ENCODE measurements at places on chromosomes 7 and 10. TPM values are rescaled to one million over a fixed set of nuclear protein-coding genes. Genes with fewer than 3 reads are reported as not detected.

DNA sequence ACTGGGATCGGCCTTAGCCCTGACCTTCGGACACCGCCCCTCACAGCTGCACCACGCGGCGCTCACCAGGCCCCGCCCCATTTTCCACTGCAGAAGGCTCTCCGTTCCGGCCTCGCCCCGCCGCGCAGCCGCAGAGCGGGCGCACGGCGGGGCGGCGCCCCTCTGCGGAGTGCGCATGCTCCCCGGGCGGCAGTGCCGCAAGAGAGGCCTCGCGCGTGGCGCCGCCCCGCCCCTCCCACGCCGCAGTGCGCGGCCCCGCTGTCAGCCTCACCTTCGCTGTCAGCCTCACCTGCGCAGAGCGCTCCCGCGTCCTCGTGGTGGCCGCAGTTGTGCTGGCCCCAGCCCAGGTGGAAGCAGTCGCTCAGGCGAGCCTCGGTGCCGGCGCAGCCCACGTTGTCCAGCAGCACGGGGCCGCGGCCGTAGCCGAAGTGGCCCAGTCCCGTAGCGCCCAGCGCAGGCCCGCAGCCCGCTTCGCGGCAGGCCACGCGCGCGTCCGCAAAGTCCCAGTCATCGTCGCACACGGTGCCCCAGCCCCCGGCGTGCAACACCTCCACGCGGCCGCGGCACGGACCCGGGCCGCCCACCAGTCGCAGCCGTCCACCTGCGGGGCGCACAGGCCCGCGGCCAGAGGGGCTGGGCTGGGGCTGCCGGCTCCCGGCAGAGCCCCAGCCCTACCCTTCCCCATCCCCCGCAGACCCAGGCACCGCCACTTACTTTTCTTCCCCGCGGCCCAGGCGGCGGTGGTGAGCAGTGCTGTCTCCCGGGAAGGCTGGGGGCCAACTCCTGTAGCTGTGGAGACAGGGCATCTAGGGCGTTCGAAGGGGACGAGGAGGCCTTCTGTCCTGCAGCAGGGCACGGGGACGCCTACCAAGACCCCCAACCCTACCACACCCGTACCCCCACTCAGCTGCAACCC lies 16.1 kb downstream of the SSC4D start:
- H3K4me1 ChIP-seq: peaks cover 40% of the 10 kb centered on the region
- peak overlapping the region; percentile 67 for H3K27ac ChIP-seq
- H3K36me3 ChIP-seq: peaks cover 4% of the 10 kb centered on the region
- DNase-seq: peak; percentile 97
- H3K27me3 ChIP-seq: no peaks in the 10 kb centered on the region

Gene PANK1
- total RNA-seq: 35.2 TPM

DNA sequence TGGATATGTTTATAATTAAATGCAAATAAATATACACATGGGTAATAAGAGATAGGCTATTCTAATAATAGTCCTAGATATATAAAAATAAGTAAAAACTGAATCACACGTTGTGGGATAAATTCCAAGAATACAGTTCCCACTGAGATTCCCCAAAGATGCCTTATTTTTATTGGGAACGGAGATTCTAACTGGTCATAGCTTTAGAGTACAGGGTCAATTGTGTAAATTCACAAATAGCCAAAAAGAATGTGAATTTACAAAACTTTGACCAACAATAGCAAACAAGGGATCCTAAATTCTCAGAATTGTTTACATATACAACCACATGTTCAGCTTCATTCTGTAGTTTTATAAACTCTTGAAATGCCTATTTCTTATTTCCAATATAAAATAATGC lies 65.0 kb downstream of the VSTM4 start:
- no peaks in the 10 kb centered on the region for H3K4me1 ChIP-seq
- no peak overlapping the region for H3K4me3 ChIP-seq
- peaks cover 4% of the 10 kb centered on the region for H3K36me3 ChIP-seq
- no peak for DNase-seq
- H3K27ac ChIP-seq: no peak overlapping the region

DNA sequence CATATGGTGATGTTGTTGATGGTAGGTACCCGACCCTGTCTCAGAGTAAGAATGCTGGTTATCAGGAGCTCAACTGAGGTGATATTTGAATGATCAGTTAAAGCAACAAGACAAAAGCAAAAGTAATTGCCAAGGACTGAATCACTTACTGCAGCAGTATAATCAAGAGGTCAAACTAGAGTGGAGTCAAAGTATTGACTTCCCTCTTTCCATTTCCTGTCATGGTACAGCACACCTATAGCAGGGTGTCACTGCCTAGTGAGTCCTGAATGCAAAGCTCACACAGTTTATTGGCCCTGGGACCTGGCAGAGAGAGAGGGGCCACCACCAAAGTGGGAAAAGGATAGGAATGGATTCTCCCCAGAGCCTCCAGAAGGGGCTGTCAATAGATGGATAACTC lies 886.1 kb upstream of the SORCS1 start:
- no peak for DNase-seq
- H3K27ac ChIP-seq: no peak overlapping the region
- no peaks in the 10 kb centered on the region for H3K4me1 ChIP-seq
- H3K27me3 ChIP-seq: no peaks in the 10 kb centered on the region
- no peak overlapping the region for H3K4me3 ChIP-seq

Gene EIF5AL1
- total RNA-seq: 0.10 TPM

DNA sequence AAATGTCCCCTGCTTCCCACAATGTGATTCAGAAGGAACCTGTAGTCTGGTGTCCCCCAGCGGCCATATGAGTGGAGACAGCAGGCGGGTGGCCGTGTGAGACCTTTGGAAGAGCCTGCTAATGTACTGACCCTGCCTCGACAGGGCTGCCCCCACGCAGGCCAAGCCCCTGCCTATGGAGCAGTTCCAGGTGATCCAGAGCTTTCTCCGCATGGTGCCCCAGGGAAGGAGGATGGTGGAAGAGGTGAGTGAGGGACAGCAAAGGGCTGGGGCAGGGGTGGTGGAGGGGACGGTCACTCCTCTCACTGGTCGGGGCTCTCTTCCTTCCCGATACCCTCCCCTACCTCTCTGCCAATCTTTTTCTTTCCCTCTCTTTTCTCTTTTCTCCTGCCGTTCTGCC lies 55.7 kb downstream of the PALD1 start:
- no peaks in the 10 kb centered on the region for H3K27me3 ChIP-seq
- peaks cover 57% of the 10 kb centered on the region for H3K4me1 ChIP-seq
- peaks cover 60% of the 10 kb centered on the region for H3K36me3 ChIP-seq
- no peak overlapping the region for H3K4me3 ChIP-seq
- no peak overlapping the region for H3K27ac ChIP-seq

DNA sequence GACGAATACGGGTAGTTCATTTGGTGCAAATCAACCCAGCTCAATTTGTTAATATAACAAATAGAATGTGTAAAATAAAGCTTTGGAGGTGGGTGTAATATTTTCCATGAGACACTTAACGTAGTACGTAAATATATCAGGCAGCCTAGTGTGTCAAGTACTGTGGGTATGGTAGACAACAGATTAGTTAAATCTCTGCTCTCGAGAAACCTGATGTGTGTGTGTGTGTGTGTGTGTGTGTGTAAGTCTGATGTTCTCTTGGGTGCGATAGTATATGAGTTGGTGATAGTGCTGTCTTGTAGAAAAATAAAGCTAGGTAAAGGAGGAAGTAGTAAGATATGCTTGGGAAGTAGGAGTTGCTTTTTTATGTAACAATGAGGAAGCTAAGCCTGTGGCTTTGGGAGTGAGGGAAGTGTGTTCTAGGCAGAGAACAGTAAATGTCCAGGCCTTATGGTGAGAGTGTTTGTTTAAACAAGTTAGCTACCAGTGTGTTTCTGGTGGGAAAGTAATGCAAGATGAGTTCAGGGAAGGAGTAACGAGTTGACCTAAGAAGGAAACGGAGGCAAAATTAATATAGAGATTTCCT lies 26.1 kb downstream of the WAC start:
- no peak overlapping the region for H3K4me3 ChIP-seq
- DNase-seq: no peak
- H3K4me1 ChIP-seq: no peaks in the 10 kb centered on the region
- H3K27me3 ChIP-seq: no peaks in the 10 kb centered on the region
- H3K27ac ChIP-seq: no peak overlapping the region
- H3K36me3 ChIP-seq: peaks cover 6% of the 10 kb centered on the region

- peak overlapping the region; percentile 97 for H3K27ac ChIP-seq
- no peaks in the 10 kb centered on the region for H3K4me1 ChIP-seq
- H3K4me3 ChIP-seq: peak overlapping the region; percentile 95
- DNase-seq: peak; percentile 7
These were observed 678 bp upstream of the TMEM106B start for GRCh38 chr7:12210179-12211053.

Gene AKR1D1
- total RNA-seq: not detected

Gene SNX13
- 97.6 TPM for total RNA-seq

GRCh38 chr10:59910867-59911266 lies 4.5 kb upstream of the CCDC6 start:
- no peaks in the 10 kb centered on the region for H3K27me3 ChIP-seq
- no peak for DNase-seq
- H3K4me3 ChIP-seq: no peak overlapping the region
- no peak overlapping the region for H3K27ac ChIP-seq

Gene MMRN2
- total RNA-seq: 14.9 TPM

Gene HOXA11
- 2.2 TPM for total RNA-seq

Gene CALHM3
- not detected for total RNA-seq

GRCh38 chr7:104992306-104992705 lies 21.7 kb upstream of the KMT2E start:
- no peak overlapping the region for H3K4me3 ChIP-seq
- H3K4me1 ChIP-seq: peaks cover 3% of the 10 kb centered on the region
- no peak for DNase-seq
- H3K27me3 ChIP-seq: no peaks in the 10 kb centered on the region
- peaks cover 4% of the 10 kb centered on the region for H3K36me3 ChIP-seq

DNA sequence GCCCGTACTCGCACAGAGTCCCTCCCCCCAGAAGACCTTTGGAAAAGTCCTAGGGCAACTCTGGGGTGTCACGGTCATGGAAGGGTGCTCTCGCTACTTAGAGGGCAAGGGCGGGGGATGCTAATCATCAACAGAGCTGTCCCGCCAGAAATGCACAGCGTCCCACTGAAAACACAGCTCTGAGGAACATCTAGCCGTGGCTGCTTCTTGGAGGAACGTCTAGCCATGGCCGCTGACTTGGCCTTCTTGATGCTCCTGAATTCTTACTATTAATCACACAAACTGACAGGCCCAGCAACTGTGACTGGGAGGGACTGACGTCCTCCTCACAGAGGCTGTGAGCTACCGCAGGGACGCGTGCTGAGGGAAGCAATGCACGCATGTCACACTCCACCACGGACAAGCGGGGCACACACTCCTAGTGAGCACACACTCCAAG lies 1.7 kb downstream of the TUBGCP2 start:
- H3K27me3 ChIP-seq: no peaks in the 10 kb centered on the region
- H3K27ac ChIP-seq: no peak overlapping the region

GRCh38 chr10:126290232-126290631 lies 98.0 kb downstream of the ADAM12 start:
- no peak overlapping the region for H3K27ac ChIP-seq
- no peaks in the 10 kb centered on the region for H3K36me3 ChIP-seq
- H3K27me3 ChIP-seq: no peaks in the 10 kb centered on the region
- peaks cover 15% of the 10 kb centered on the region for H3K4me1 ChIP-seq

DNA sequence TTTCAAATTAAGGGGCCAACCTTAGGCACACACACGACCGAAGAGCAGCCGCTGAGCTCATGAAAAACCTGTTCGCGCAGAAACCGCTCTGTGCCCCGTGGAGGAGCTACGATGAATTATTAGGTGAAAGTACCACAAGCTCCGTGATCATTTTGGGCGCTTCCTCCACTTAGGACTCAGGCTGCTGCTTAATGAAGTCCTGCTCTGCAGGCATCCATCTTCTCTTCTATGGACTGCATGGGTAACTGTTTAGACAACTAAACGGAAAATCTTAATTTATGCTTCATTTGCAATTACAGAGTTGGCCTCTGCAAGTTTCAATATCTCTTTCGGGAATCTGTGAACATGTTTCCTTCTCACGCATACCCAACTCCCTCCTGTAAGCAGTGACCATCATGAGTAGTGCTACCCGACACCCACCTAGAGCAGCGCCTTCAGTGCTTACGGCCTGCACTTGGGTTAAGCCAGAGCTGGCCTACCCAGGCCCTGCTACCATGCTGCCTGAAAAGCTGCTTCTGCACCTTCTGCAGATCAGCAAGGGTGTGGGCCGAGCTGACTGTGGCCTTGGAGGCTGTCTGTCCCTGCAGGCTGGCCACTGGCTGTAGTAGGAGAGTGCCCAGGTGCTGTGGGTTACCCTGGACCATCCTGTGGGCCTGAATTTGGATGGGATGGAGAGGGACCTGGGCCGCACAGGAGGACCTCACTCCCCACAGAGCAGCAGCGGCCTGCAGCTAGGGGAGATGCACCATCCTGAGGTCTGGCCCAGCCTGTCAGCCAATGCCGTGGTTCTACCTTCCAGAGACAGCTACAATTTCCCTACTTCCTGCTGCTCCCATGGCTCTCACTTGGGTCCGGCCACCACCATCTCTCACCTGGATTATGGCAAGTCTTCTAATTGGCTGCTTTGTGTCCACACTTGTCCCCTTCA lies 36.0 kb downstream of the GNA12 start:
- H3K4me1 ChIP-seq: peaks cover 38% of the 10 kb centered on the region
- DNase-seq: no peak
- no peak overlapping the region for H3K27ac ChIP-seq
- H3K36me3 ChIP-seq: no peaks in the 10 kb centered on the region
- H3K4me3 ChIP-seq: no peak overlapping the region
- H3K27me3 ChIP-seq: no peaks in the 10 kb centered on the region

Gene TMEM213
- total RNA-seq: not detected

GRCh38 chr7:67463983-67464382 lies 467.4 kb downstream of the TYW1 start:
- no peak overlapping the region for H3K27ac ChIP-seq
- H3K4me1 ChIP-seq: peaks cover 11% of the 10 kb centered on the region
- no peak overlapping the region for H3K4me3 ChIP-seq
- H3K27me3 ChIP-seq: peaks cover 19% of the 10 kb centered on the region
- no peaks in the 10 kb centered on the region for H3K36me3 ChIP-seq

- H3K27ac ChIP-seq: no peak overlapping the region
- no peak for DNase-seq
- H3K4me1 ChIP-seq: no peaks in the 10 kb centered on the region
- H3K36me3 ChIP-seq: no peaks in the 10 kb centered on the region
- H3K27me3 ChIP-seq: no peaks in the 10 kb centered on the region
- H3K4me3 ChIP-seq: no peak overlapping the region
These were observed 12.4 kb upstream of the TFAM start for GRCh38 chr10:58372607-58373441.

GRCh38 chr7:84123965-84124547 lies 70.5 kb downstream of the SEMA3A start:
- no peak for DNase-seq
- no peak overlapping the region for H3K27ac ChIP-seq
- H3K27me3 ChIP-seq: no peaks in the 10 kb centered on the region
- H3K36me3 ChIP-seq: no peaks in the 10 kb centered on the region
- no peaks in the 10 kb centered on the region for H3K4me1 ChIP-seq

Data from spinal cord (tissue), 10 donors.